Suprapubic skin (tissue), 4 donors: ENCODE measurements at places on chromosomes 4 and X. TPM values are rescaled to one million over a fixed set of nuclear protein-coding genes. Genes with fewer than 3 reads are reported as not detected.
A peak's percentile ranks its signal among the peaks of the same experiment; 100 is the strongest.

GRCh38 chrX:40094041-40094899 is 3.5 kb downstream of the BCOR start:
- DNase-seq = no peak

DNA sequence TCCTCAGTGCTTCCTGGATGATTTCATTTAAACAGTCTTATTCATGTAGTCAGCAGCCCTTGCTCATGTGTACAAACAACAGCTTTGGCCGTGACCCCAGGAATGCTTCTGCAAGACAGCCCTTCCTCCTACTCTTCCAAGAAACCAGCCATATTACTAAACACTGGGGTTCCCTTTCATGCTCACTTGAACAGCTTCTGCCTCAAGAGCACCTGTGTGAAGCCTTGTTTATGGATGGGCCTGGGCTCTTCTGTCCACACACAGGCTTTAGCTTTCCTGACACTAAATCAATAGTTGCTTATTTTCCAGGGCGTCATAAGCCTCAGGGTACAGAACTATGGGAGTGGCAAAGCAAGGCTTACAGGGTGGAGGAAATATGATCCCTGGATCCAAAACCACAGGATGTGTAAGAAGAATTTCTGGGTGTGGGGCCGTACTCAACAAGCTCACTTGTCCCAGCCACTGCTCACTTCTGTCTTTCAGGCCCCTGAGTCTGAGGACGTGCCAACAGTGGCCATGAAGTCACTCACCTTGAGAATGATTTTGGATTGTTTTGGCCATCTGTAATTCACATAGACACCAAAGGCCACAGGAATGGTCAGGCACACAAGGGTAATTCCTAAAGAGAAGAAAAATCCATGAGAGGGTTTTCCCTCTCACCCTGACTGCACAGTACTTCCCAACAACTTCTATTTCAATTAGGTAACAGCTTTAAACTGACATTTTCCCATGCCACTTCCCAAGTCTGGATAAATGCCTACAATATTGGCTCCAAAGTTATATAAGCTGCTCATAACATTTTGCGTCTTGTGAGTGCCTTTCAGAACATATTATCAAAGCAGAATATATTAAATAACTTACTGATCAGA is 17.7 kb downstream of the SLC10A6 start:
- DNase-seq = no peak

- no peak for DNase-seq
Observed at GRCh38 chr4:148565801-148566200, 123.6 kb upstream of the NR3C2 start.

- no peak for DNase-seq
Observed at GRCh38 chr4:102778720-102779119, 18.0 kb upstream of the MANBA start.

DNA sequence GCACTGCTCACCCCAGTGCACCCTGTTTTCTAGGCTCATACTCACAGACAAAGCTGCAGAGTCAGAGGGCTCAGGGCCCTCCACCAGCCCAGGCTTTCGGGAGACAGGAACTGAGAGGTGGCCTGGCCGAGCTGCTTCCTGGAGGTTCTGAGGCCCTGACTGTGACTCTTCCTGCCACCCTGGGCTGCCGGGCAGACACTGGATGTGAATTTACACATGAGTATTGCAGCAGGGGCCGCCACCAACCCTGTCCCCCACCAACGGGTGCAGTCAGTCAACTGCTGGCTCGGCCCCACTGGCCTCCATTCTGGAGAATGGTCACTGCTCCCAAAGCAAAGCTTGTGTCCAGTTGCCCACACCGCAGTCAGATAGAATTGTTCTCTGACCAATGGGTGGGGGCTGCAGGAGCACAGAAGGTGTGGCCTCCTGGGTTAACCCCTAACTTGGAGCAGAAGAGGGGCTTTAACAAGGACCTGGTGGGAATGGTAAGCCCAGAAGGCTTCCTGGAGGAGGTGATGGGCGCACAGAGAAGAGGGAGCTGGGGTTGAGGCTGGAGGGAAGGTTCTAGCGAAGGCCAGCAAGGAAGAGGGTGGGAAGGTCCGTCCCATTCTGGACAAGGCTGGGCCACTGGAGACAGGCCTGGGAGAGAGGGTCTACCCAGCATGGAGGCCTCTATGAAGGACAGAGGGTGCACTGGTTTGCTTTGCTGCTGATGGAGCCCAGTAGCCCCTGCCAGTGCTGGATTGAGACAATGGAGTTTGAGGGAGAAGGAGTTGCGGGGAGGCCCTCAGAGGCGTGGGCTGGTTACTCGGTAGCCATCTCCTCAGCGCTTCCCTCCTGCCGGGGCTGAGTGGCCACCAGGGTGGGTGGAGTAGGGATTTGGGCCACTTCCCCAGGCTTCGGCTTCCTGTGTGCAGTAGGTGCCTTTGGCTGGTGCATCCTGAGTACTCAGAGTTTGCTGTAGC is 135.3 kb downstream of the CPZ start:
- DNase-seq = peak; percentile 47

- DNase-seq = no peak
Observed at GRCh38 chr4:151195801-151196200, 81.2 kb upstream of the PRSS48 start.

DNA sequence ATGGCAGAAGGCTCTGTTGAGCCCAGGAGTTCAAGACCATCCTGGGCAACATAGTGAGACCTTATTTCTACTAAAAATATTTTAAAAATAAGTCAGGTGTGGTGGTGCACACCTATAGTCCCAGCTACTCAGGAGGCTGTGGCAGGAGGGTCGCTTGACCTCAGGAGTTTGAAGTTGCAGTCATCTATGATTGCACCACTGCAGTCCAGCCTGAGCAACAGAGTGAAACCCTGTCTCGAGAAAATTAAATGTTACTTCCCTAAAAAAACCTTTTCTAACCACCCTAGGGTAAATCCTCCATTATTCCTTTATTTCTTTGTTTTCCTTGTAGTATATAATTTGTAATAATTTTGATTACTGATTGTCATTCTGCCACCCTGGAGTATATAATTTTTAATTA is 7.9 kb downstream of the FAM200B start:
- DNase-seq = no peak

DNA sequence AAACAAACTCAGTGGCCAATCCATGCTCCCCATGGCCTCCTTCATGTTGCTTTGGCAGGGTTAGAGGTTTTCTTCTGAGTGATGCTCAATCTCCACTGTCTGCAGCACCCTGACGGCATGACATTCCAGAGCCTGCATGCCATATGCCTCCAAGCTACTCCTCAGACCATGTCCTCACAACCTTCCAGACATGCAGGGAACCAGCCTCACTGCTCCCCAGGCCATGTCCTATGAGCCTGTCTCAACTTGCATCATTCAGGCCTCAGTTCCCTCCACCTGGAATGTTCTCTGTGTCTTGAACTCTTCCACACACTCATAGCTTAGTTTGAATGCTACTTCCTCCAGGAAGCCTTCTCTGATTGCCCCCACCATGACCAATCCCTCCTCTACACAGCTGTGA is 18.8 kb downstream of the PROM1 start:
- no peak for DNase-seq

- DNase-seq = no peak
Observed at GRCh38 chr4:26874110-26874509, 13.5 kb downstream of the STIM2 start.

GRCh38 chr4:139852612-139853269 is 187.1 kb downstream of the MGST2 start:
- DNase-seq = no peak

- DNase-seq = no peak
Observed at GRCh38 chr4:39637586-39638353, 895 bp downstream of the SMIM14 start.

- DNase-seq = no peak
Observed at GRCh38 chr4:90457817-90458216, 330.6 kb downstream of the CCSER1 start.

GRCh38 chrX:31670245-31670644 is 598.4 kb upstream of the FTHL17 start:
- no peak for DNase-seq

DNA sequence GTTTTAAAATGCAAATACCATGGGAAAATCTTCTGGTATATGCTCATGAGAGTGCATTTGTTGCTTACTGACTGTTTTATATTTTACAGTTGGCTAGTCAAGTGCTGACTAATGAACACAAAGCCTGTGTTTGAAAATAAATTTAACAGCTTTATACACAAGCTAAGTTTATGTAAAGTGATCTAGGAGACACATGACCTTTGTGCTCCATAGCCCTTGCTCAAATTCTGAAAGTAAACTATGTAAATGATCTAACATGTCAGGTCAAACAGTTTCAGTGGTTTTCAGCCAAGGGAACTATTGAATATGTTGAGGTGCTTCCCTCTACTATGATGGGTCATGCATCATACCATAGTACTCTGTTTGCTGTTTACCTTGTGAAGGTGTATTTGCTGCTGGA is 36.7 kb downstream of the DIAPH2 start:
- no peak for DNase-seq

GRCh38 chr4:152399246-152399645 is 136.6 kb downstream of the FBXW7 start:
- no peak for DNase-seq

DNA sequence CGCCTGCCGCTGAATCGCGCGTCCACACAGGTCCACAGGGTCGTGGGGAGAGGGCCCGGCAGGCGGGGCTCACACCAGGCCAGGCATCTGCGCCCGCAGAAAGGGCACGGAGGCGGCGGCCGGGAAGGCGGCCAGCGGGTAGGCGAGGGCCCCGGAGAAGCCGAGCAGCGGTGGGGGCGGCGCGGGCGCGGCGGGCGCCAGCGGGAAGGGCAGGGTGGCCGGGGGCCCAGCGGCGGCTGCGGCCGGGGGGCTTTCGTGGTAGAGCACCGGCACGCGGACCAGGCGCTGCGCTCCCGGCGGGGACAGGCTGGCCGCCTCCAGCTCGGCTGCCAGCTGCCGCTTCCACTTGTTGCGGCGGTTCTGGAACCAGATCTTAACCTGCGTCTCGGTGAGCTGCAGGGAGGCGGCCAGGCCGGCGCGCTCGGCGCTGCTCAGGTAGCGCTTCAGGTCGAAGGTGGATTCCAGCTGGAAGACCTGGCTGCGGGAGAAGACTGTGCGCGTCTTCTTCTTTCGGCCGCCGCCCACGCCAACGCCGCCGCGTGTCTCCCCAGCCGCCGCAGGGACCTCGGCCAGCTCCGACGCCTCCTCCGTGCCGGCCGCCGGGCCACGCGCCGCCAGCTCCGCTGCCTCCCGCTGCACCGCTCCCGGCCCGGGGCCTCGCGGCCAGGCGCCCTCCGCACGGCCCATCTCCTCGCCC is 3.9 kb downstream of the HMX1 start:
- DNase-seq = no peak

GRCh38 chrX:119477812-119478232 is 9.6 kb downstream of the SLC25A5 start:
- DNase-seq = no peak

- no peak for DNase-seq
Observed at GRCh38 chrX:136778916-136779315, 1.8 kb downstream of the ARHGEF6 start.

DNA sequence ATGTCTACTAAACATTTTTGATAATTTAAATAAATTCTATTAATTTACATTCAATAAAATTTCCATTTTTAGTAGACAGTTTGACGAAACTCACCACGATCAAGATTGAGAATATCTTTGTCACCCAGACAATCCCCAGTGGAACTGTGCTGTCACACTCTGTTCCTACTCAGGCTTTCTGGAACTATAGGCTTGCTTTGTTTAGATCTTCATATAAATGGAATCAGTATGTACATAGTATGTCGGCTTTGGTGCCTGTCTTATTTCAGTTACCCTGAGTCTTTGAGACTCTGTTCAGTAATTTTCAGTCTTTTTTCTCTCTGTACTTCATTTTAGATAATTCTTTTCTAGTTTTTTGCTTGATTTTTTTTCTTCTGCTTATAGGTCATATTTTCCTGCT is 163.5 kb upstream of the EMCN start:
- DNase-seq = no peak

NIPAL1 gene
- 32.1 TPM for total RNA-seq

HDX gene
- 1.3 TPM for total RNA-seq

SLC34A2 gene
- 7.8 TPM for total RNA-seq

BRS3 gene
- not detected for total RNA-seq

TACR3 gene
- total RNA-seq = not detected

TRIML2 gene
- not detected for total RNA-seq

TEX13B gene
- total RNA-seq = not detected
